ENCODE measurements at places on chromosomes 1 and 21.

DNA sequence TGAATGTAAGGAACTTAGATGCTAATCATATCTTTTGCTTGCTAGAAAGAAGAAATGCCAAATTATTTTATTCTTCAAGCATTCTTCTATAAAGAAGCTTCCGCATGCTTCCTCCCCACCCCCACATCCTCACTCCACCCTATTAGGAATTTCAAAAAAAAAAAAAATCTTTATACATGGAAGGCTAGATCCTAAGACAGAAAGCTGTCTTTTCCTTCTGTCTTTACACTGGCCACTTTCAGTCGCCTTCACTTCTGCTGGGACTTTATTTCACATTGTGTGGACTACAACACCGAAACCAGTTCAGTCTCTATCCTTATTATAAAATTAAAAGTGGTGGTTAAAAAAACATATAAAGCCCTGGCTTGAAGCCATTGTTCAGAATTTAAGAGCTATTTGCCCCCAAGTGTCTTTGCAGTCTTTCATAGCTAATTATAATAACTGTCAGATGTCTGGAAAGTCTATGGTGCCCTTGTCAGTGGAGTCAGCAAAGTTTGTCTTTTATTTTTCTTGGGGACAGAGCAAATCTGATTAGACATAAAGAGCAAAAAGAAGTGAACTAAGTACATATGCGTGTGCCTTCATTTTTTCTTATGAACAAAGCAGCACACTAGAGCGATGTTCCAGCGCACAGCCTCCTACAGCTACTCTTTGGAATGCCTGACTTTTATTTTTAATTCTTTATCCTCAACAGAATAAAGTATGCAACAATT is 297.7 kb downstream of the PTPRC start:
- DNase-seq: peak; percentile 17

DNA sequence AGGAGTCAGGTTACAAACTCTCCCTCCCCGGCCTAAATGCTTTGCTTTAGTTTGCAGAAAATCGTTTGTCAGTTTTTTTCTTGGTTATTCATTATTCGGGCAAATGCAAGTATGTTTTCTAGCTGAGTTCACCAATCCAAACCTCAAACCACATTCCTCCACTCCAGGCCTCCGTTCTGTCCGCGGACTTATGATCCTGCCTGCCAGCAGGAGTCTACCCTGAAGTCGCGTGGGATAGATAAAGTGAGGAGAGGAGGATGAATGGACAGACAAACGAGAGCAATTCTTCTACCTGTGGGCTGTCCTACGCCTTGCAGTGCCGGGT is 1.3 kb downstream of the ADAMTS1 start:
- peak; percentile 20 for DNase-seq

GRCh38 chr1:67850151-67850551 is 16.9 kb upstream of the GNG12 start:
- peak; percentile 23 for DNase-seq

DNA sequence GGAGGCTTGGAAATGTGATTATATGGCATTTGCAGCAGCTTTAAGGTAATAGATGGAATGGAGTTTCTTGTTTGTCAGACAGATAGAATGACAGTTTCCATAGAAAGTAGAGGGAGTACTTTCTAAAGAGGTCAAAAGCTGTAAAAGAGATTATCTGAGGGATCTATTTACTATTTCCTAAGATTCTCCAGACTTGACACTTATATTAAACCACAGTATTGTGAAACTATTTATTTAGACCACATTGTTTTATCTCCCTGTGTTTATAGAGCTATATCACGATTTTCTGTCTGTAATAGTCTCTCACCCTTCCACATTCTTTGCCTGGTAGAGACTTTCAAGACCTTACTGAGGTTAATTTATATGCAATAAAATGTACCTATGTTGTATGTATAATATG is 66.7 kb downstream of the MAN1A2 start:
- DNase-seq: no peak

GRCh38 chr1:37124501-37124900 is 90.2 kb upstream of the GRIK3 start:
- no peak for DNase-seq

- peak; percentile 85 for DNase-seq
These were observed 14.1 kb downstream of the ENTREP3 start for GRCh38 chr1:155241069-155241679.

- DNase-seq: no peak
These were observed 58.9 kb downstream of the FBXO2 start for GRCh38 chr1:11595285-11595684.
